CD8-positive, alpha-beta T cell (primary cell): ENCODE measurements at places on chromosomes 7 and 10.

GRCh38 chr7:135731131-135731530 lies 3.1 kb upstream of the SLC13A4 start:
- no peak for DNase-seq

DNA sequence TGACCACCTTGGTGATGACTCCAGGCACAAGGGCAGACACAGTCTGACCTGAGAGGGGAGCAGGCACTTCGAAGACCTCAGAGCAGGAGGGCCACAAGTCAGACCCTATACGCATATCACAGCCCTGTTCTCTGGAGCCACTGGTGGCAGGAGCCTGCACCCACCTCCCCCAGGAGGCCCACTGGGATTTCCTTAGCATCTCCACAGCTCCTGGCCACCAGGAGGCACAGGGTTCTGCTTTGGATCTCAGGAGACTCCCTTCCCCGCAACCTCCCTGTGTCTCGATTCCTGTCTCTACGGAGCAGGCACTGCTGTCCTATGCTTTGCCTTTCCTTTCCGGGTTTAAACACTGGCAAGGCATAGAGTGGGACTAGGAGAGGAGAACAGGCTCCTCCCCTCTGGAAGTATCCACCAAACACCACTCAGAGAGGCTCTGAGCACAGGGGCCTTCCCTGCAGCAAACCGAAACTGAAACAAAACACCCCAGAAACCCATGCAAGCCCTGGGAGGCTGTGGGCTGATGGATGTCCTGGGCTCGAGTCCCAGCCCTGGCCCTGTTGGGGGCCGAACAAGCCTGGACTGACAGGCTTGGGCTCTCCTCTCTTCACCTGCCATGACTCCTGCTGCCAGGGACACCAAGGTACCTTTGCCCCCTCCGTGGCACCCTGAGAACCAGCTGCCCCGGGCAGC lies 166.3 kb downstream of the NEURL1 start:
- peak; percentile 72 for DNase-seq

GRCh38 chr7:5476001-5476400 lies 52.4 kb upstream of the TNRC18 start:
- no peak for DNase-seq

GRCh38 chr7:34759477-34760125 lies 101.6 kb downstream of the NPSR1 start:
- peak; percentile 3 for DNase-seq

DNA sequence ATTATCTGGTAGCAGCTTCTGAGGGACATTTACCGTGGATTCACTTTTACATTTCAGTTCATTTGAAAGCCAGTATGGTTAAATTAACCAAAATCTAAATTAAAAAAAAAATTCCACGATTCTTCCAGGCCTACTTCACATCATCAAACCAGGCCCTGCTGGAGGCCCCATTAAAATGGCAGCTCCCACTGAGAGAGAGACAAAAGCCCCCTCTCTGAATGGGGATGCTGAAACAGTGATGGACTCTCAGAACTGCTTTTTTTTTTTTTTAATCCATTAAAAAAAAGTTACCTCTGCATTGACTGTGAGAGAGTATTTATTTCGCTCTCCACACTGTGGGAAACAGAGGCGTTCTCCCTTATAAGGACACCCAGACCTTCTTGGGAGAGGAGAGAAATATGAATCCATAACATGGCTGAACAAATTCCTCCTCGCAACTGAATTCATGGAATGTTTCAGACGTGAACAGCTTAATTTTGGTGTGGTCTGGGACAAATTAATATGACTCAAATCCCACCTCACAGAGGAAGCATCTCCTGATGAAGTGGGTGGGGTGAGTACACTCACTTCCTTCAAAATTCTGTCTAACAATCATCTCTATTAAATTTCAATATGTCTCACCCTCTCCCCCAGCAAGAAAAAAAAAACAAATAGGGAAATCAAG lies 73.5 kb downstream of the SAMD9 start:
- no peak for DNase-seq

DNA sequence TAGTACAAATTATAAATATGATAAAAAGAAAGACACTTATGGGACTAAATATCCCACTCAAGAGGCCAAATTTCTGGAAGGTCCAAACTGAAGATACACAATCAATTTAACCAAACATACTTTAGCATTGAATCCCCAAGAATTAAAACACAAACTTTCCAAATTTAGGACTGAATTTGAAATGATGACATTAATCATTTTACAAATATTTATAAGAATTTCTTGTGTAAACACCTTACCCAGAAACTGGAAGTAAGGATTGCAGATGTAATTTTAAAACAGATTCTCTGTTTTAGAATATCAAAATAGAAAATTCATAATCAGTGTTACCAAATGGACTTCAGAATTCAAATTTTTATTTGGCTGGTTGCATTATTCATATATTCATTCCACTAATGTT lies 588.2 kb upstream of the KCND2 start:
- no peak for DNase-seq

- DNase-seq: no peak
Measured at GRCh38 chr7:135522509-135522908, 12.6 kb upstream of the CNOT4 start.

- DNase-seq: no peak
Measured at GRCh38 chr7:148633761-148634160, 43.2 kb downstream of the C7orf33 start.

GRCh38 chr7:139893999-139894398 lies 64.9 kb downstream of the TBXAS1 start:
- DNase-seq: no peak

DNA sequence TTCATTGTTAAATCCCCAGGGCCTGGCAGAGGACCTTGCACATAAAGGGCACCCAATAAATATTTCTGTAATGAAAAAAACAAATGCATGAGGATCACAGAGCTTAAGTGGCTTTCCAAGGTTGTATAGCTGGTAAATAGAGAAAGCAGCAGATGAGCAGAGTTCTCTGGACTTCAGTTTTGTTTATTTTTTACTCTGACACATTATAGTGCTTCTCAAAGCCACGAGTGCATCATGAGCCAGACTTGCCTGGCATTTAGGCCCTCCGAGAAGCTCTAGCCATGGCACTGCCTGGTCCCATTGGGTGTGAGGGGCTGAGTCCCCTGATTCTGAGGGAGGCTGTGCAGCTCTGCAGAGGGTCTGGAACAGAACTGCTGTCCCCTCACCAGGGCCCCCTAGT lies 87.2 kb upstream of the ZNF32 start:
- DNase-seq: no peak

DNA sequence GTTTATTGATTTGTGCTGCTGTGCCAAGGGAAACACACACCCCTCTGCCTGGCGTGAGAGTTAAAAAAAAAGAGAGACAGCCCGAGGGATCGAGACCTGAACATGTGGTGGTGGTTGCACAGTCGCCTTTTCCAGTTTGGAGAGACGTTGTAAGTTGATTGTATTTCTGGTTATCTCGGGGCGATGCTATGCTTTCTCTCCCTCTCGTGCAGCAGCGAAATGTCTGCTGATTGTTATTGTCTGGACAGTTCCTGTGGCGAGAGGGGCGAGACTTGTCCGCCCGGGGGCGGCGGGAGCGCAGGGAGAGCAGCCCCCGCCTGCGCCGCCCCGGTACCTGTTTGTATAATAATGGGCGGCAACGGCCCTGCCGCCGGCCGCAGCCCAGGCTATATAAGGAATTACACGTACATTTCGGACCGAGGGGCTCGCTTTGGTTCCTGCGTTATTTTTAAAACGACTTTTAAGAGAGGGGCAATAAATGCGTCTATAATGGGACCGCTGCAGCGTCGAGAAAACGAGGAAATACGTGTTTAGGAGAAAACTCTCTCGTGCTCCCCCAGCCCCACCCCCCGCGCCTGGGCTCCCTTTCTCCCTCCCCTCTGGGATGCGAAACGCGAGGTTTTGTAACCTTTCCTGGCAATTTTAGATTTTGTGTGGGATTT lies 1.7 kb downstream of the ZEB1 start:
- DNase-seq: peak; percentile 58

GRCh38 chr7:128197989-128198580 lies 43.0 kb upstream of the LEP start:
- DNase-seq: no peak

- no peak for DNase-seq
Measured at GRCh38 chr10:111996103-111996502, 187.5 kb downstream of the GPAM start.

- no peak for DNase-seq
Measured at GRCh38 chr10:94546049-94546900, 687 bp downstream of the HELLS start.

DNA sequence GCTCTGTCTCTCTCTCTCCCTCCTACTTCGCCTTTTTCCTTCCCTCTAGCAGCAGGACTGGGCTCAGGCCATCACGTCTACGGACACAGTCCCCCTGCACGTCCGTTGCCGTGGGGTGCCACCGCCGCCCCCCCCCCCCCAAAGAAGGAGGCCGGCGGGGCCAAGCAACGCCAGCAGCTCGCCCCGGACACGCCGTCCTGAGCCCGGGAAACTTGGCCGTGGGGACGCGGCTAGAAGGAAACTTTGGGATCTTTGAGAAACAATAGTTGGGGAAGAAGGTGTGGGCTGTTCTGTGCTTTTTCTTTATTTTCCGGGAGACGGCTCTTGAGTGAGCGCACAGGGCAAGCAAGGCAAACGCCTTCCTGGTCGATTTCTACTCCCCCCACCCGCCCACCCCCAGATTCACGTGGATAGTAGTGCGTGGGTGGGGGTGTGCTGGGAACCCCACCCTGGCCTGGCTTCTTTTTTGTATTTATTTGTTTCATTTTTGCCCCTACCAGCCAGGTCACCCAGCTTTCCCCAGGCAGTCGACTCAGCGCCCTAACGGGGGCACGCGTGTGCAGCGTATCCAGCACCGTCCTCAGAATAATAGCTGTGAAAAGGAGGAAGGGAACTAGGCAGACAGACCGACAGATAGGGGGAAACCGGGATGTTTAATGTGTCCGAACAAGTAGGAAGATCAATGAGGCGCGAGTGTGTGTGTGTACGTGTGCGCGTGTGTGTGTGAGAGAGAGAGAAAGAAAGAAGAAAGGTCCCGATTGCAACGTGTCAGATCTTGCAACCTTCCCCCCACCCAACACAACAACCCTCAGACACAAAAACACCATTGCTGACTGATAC lies 1.4 kb downstream of the MXI1 start:
- DNase-seq: peak; percentile 61

DNA sequence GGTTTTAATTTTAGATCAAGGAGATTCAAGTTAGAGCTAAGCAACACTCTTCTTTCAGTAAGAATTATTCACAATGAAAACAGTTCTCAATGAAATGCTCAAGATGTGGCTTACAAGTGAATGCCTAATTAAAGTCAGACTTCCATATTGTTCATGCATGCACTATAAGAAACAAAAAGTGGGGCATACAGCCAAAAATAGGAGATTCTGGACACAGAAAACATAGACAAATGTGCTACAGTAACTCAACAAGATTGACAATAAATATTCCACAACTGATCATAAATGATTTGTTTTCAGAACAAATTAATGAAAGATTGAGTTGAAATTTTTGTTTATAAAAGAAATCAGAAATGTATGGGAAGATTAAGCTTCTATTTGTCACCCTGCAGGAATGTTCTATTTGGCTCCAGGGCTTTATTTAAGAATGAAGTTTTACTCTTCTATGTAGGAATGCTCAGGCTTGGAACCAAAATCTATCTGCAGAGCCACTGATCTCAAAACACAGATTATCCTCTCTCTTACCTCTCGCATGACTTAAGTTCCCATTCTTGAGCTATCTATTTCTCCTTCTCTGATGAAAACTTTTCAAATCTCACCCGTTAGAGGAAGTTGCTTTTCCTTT lies 89.0 kb upstream of the PIP4K2A start:
- no peak for DNase-seq

DNA sequence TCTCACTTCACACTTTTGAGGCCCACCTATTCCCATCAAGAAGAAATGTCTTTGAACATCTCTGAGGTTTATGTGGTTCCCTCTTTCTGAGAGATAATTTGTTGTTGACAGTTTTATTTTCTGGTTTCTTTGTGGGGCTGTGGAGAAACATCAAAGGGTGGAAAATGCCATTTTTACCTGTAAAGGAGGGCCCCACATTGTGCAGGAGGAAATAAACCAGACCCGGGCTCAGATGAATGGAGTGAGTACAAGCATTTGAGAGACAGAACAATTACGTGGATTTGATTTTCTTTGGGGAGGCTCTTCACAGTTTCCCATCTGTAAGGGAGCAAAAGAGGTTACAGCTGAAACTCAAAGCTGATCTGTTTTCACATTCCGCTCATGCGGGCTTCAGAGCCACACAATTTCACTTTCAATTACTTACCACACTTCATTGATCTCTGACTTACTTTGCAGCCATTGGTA lies 29.8 kb downstream of the ITPRIP start:
- DNase-seq: no peak

- DNase-seq: no peak
Measured at GRCh38 chr7:25802473-25802872, 349.5 kb upstream of the NFE2L3 start.

DNA sequence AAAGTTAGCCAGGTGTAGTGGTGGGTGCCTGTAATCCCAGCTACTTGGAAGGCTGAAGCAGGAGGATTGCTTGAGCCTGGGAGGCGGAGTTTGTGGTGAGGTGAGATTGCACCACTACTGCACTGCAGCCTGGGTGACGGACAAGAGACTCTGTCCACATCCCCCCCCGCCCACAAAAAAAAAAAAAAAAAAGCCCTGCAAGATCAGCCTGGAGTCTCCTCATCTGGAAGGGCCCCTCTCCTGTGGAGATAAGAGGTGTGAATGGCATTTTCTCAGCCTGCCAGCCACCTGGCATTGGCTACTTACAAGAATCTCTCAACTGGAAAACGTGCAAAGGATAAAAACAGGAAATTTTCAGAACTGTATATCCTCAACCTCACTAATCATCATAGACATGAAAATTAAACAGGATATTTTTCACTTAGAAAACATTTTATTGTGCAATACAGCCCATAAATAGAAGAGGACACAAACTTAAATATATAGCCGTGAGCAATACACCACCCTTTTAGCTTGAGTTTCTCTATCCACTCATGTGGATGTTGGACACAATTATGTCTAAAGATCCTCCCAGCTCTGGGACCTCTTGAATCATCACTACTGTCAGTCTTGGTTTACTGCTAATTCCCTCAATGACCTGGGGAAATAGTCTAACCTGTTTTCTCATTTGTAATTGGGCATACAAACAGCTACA lies 11.3 kb upstream of the TSPAN15 start:
- DNase-seq: no peak

DNA sequence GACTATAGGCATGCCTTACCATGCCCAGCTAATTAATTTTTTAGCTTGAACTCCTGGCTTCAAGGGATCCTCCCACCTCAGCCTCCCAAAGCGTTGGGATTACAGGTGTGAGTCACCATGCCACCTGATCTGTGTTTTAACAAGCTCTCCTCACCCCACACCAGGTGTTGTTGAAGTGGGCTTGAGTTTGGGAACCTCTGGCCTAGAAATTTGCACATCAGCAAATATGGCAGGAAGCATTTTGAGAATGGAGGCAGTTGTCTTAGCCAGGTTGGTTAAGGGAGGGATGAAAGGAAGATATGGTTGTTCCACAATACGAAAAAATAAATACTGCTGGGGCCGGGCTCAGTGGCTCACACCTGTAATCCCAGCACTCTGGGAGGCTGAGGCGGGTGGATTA lies 433.1 kb downstream of the TYW1 start:
- DNase-seq: no peak

- no peak for DNase-seq
Measured at GRCh38 chr10:99560277-99561126, 27.8 kb downstream of the NKX2-3 start.

GRCh38 chr10:7538970-7539654 lies 127.7 kb downstream of the ITIH5 start:
- no peak for DNase-seq

GRCh38 chr7:79713276-79713675 lies 259.8 kb upstream of the MAGI2 start:
- DNase-seq: no peak
